ENCODE measurements at places on chromosomes 13 and 19.

DNA sequence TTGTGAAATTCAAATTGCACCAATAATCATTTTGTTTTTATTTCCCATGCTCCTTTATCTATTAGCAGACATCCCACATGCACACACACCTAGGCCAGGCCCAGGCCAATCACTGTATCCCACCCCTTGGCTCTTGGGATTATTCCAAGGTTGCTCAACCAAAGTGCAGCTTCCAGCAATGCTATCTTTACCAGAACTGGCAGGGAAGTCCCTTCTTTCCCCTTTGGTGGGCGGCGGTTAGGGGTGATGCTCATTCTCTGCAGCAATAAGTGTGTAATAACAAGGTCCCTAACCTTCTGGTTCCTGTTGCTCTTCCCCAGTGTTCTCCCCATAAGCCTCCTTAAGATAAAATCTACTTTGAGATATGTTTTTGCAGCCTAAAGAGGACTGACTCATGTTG lies 18.3 kb upstream of the KCTD12 start:
- DNase-seq = no peak

GRCh38 chr13:61795580-61795979 lies 379.9 kb upstream of the PCDH20 start:
- no peak for DNase-seq

GRCh38 chr13:71576571-71576970 lies 290.4 kb downstream of the DACH1 start:
- DNase-seq = no peak

- no peak for DNase-seq
Observed at GRCh38 chr13:102484329-102484728, 82.5 kb upstream of the FGF14 start.

DNA sequence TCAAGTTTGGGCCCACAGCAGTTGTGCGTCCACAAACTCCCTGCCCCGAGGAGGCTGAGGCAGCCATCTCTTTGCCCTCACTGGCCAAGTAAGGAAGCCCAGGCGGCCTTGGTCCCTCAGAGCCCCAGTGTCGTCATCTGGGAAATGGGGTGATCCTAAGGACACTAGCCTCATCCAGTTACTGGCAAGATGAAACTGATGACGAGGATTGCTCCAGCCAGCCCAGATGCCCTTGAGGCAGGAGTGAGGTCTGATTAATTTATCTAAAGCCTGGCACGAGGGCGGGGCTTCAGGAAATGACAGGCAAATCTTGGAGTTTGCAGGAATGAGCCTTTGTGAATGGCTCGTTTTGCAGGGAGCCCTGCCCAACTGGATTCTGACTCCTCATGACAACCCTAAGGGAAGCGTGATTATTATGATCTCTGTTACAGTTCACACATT lies 5.6 kb downstream of the LIPE start:
- no peak for DNase-seq

- DNase-seq = no peak
Observed at GRCh38 chr13:95209109-95209508, 92.1 kb downstream of the ABCC4 start.

- DNase-seq = no peak
Observed at GRCh38 chr13:23292586-23292985, 111.8 kb downstream of the SGCG start.

DNA sequence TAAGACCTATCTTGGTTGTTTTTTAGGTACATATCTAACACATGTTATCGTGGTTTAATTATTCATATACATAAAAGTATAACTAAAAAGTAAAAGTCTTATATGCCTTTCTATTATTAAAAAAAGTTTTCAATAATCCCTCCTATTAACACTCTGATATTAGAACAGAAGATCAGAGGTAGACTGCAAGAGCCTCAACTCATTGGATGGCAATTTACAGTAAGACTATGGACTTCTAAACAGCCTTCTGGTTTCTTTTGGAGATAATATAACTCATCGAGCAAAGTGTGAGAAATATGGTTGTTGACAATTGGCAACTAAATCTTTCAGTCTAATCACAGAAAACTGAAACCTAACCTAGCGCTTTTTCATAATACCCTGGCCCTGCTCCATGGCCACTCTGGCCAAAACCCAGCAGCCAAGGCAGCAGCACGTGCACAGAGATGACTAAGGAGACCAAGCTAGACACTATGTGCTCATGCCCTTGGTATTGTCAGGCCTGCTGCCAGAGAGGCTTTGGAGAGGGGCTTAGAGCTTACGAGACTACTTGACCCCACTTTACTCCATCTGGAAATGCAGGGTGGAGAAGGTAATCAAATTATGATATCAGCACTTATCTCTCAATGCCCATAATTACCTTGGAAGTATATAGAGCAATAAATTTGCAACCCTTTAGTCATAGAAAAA lies 40.6 kb upstream of the EEF1AKMT1 start:
- DNase-seq = no peak

DNA sequence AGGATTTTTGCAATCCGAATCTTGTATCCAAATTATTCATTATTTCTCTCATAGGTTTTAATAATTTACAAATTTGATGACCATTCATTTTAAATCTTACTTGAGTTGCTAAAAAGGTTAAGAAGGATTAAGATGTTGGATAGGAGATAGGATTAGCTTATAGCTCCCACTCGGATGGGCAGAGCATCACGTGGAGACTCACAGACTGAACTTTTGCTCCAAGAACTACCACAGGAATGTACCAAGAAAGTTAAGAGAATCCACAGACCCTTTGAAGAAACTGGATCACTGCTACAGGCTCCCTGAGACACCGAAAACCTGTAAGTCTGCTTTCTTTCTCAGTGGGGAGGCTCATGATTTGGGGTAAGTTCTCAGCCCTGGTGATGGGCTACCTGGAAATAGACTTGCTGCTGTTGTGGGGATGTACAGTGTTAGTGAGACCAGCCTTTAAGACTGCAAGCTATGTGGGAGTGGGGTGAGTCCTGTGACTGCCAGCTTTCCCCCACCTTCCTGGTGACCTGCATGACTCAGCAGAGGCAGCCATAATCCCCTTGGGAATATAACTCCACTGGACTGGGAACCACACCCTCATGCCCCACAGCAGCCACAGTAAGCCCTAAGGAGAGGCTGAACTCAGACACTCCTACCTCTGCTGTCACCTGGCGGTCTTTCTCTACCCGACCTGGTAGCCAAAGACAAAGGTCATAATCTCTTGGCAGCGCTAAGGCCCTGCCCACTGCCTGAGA lies 1458.0 kb downstream of the OLFM4 start:
- DNase-seq = no peak

GRCh38 chr13:20359335-20359734 lies 127.2 kb upstream of the GJB6 start:
- no peak for DNase-seq

GRCh38 chr19:31770223-31770622 lies 421.0 kb upstream of the TSHZ3 start:
- no peak for DNase-seq

DNA sequence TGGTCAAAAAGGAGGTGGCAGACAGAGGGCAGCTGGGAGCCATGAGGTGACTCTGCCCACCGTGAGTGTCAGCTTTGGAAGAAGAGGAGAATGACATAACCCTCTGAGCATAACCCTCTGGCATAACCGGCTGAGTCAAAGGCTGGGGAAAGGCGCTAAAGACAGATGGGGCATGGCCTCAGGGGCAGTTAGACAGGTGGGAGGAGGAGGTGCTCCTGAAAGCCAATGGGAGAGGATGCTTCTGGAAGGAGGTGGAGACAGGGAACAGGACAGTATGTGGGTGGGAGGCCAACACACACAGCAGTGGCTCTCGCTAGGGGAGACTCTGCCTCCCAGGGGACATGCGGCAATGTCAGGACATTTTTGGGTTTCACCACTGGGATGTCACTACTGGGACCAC lies 17.1 kb downstream of the ELAVL1 start:
- DNase-seq = no peak

DNA sequence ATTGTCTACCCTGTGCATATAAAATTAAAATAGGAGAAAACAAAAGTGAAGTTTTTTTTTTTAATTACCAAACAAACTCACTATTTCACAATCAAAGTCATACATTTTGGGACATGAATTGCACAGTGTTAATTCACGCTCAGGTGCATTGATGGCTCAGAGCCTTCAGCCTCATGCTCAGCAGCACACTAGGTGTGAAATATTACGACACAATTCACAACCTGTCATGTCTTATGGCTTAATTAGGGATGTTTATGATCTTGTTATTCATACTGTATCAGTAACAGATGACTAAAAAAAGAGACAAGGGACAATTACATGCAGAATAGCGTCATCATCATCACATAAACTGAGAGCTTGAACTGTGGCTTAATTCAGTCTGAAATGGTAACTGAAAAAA lies 2005.5 kb upstream of the PCDH20 start:
- DNase-seq = no peak

GRCh38 chr19:39867133-39867532 lies 21.0 kb upstream of the FBL start:
- no peak for DNase-seq

GRCh38 chr19:53158119-53158656 lies 665 bp downstream of the ZNF347 start:
- DNase-seq = peak; percentile 17

- DNase-seq = no peak
Observed at GRCh38 chr19:52935434-52935833, 12.2 kb upstream of the ZNF888 start.

- DNase-seq = peak; percentile 79
Observed at GRCh38 chr13:46179491-46179908, 2.5 kb downstream of the LCP1 start.

DNA sequence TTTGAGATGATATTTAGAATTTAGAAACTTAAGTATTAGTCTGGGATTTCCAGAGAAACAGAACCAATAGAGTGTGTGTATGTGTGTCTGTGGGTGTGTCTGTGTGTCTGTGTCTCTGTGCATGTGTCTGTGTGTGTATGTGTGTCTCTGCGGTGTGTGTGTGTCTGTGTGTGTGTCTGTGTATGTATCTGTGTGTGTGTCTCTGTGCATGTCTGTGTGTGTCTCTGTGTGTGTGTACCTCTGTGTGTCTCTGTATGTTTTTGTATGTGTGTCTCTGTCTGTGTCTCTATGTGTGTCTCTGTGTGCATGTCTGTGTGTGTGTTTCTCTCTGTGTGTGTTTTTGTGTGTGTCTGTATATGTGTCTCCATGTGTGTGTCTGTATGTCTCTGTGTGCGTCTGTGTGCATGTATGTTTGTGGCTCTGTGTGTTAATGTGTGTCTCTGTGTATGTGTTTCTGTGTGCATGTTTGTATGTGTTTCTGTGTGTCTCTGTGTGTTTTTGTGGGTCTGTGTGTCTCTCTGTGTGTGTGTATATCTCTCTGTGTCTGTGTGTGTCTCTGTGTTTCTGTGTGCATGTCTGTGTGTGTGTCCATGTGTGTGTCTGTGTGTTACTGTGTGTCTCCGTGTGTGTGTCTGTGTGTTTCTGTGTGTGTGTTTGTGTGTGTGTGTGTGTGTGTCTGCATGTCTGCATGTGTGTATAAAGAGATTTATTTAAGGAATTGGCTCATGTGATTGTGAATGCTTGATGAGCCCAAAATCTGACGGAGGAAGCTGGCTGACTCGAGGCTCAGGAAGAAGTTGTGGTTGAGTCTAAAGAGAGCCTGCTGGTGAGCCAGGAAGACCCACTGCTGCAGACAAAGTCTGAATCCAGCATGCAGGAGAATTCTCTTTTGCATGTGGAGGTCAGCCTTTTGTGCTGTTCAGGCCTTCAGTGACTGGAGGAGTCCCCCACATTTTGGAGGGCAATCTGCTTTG lies 22.2 kb downstream of the GPR42 start:
- DNase-seq = no peak

DNA sequence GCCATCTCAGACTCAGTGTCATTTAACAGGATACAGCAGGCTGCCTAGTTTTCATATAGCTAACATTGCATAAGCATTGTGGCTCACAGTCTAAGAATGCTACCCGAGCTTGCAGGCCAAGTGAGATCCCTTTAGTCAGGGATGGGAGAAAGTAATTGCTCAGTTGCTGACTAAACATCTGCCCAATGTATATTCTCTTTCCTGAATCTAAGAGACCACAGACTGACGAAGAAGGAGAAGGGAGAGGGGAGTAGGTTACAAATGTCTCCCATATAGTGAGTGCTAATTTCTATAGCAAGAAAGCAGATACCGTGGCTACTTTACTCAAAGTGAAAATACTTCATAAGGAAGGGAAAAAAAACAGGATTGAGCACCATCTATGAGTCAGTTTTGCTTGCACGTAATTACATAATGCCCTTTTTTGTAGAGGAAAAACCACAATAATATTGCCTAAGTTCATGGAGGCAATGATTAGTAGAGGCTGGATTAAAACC lies 453.9 kb downstream of the COG6 start:
- DNase-seq = peak; percentile 20

- DNase-seq = no peak
Observed at GRCh38 chr19:1756705-1757465, 3.6 kb downstream of the ONECUT3 start.

DNA sequence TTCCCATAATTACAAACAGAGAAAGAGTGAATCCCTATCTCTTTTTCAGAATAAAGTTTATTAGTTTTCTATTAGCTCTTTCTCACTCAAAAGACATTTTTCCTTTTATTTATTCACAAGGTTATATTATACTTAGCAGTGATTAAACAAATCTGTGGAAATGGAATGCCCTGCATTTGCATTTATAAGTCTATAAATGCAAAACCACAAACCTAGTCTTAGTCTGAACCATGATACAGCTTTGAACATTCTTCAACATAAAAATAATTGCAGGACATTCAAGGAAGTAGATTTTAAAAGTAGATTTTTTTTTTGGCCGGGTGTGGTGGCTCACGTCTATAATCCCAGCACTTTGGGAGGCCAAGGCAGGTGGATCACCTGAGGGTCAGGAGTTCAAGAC lies 8.3 kb downstream of the XPO4 start:
- DNase-seq = no peak

GRCh38 chr13:97491452-97491851 lies 57.5 kb downstream of the RAP2A start:
- no peak for DNase-seq

DNA sequence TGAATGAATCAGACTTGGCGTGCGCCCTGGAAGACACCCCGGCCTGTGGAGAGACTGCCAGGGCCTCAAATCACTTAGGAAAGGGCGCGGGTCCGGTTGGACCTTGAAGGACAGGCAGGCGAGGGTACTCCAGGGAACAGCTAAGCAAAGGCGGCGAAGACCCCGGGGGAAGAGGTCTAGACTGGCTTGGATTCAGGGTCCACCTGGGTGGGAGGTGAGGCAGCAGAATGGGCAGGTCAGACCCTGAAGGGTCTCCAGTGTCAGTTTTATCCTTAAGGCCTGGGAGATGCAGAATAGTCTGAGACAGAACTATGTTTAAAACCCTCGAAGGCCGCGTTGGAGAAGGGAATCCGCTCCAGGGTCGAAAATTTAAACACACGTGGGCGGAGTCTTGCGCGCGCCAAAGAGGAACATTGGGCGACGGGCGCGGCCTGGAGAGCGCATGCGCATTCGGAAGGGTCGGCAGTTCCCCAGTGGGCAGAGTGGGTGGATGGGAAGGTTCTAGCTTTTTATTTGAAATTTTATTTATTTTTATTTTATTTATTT lies 567 bp upstream of the SMG9 start:
- peak; percentile 84 for DNase-seq

GRCh38 chr19:18319591-18320135 lies 3.2 kb downstream of the LSM4 start:
- DNase-seq = no peak

- peak; percentile 3 for DNase-seq
Observed at GRCh38 chr19:11736696-11737095, 2.0 kb downstream of the ZNF823 start.

GRCh38 chr19:8001995-8002849 lies 3.2 kb downstream of the ELAVL1 start:
- DNase-seq = peak; percentile 77

Data from stimulated activated CD4-positive, alpha-beta T cell treated with anti-CD3 and anti-CD28 coated beads, Interleukin-4, amount 100 ng/mL, for 24 hours (primary cell).